ENCODE measurements at places on chromosomes 11 and 22.

DNA sequence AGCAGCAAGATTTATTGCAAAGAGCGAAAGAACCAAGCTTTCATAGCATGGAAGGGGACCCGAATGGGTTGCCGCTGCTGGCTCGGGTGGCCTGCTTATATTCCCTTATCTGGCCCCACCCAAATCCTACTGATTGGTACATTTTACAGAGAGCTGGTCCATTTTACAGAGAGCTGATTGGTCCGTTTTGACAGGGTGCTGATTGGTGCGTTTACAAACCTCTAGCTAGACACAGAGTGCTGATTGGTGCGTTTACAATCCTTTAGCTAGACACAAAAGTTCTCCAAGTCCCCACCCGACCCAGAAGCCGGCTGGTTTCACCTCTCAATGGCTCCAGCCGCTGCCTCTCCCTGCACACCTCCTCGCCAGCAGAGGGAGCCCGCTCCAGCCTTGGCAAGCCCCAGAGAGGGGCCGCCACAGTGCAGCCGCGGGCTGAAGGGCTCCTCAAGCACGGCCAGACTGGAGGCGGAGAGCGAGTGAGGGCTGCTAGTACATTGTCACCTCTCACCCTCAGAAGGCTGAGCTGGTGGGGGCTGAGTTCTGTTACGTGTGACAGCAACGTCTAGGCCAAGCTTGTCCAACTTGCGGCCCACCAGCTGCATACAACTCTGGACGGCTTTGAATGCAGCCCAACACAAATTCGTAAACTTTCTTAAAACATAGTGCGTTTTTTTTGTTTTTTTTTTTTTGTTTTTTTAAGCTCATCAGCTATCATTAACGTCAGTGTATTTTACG lies 8.7 kb downstream of the PTH start:
- DNase-seq, result no peak

- DNase-seq, result no peak
These were observed 336.5 kb downstream of the TMEM135 start for GRCh38 chr11:87374038-87374807.

GRCh38 chr22:30824711-30825110 lies 130.0 kb downstream of the OSBP2 start:
- DNase-seq, result no peak

- DNase-seq, result no peak
These were observed 16.9 kb downstream of the IL2RB start for GRCh38 chr22:37132773-37133172.

- DNase-seq, result no peak
These were observed 1.0 kb downstream of the PIDD1 start for GRCh38 chr11:803770-804598.

GRCh38 chr22:26124991-26125725 lies 44.1 kb upstream of the SEZ6L start:
- DNase-seq, result no peak

GRCh38 chr11:1782031-1782590 lies 18.4 kb upstream of the CTSD start:
- no peak for DNase-seq

DNA sequence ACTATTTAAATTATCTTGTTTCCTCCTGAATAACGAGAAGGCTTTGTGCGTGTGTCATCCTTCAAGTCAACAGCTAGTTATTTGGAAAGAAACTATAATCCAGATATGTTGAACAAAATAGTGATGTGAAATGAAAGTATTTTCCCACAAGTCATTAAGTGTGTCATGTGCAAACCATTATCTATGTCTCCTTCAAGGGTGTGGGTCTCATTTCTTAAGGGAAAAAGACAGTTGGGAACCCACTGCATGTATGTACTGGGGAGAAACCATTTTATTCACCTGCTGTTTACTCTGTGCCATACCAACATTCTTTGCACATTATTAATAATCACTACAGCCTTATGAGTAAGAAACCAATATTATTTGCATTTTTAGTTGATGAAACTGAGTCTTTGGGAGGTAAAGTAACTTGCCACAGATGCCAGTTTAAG lies 145.3 kb upstream of the CTSC start:
- no peak for DNase-seq

GRCh38 chr22:19086896-19087295 lies 35.3 kb downstream of the DGCR2 start:
- DNase-seq, result no peak

GRCh38 chr11:64803846-64804345 lies 882 bp upstream of the MAP4K2 start:
- no peak for DNase-seq

DNA sequence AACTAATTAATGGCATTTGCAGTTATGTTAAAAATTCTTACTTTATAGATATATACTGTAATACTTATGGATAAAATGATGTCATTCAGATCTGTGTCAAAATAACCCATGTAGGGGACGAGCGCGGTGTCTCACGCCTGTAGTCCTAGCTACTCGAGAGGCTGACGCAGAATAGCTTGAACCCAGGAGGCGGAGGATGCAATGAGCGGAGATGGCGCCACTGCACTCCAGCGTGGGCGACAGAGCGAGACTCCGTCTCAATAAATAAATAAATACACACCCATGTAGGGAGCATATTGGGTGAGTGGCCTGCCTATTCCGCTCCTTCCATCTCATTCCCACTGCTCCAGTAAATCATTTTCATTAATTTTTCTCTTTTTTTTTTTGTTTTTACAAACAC lies 7.1 kb downstream of the SNU13 start:
- no peak for DNase-seq

GRCh38 chr11:2675540-2675939 lies 24.3 kb downstream of the KCNQ1OT1 start:
- DNase-seq, result no peak

DNA sequence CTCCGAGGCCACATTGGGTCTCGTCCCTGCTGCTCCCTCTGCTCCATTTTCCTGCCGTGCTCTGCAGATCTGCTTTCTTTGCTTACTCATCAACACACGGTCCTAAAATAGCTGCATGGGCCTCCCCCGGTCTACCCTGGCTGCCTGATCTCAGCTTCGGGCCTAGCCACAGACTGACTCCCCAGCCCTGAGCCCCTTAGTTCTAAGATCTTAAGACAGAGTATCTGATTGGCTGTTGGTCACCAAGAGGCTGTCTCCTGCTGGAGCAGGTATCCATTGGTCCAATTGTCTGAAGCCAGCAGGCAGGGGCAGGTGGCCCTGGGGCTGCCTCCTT lies 53.7 kb upstream of the NECTIN1 start:
- DNase-seq, result no peak

- no peak for DNase-seq
These were observed 217.0 kb downstream of the NAV2 start for GRCh38 chr11:19929655-19930054.

DNA sequence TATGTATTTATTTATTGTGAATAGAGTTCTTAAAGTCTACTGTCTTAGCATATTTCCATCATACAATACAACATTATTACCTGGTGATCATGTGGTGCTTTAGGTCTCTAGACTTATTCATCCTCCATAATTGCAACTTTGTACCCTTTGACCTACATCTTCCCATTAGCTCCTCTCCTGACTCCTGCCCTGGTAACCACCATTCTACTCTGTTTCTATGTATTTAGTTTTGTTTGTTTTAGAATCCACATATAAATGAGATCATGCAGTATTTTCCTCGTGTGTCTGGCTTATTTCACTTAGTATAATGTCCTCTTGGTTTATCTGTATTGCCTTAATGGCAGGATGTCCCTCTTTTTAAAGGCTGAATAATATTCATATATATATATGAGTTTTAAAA lies 22.7 kb downstream of the NCAM1 start:
- DNase-seq, result no peak

DNA sequence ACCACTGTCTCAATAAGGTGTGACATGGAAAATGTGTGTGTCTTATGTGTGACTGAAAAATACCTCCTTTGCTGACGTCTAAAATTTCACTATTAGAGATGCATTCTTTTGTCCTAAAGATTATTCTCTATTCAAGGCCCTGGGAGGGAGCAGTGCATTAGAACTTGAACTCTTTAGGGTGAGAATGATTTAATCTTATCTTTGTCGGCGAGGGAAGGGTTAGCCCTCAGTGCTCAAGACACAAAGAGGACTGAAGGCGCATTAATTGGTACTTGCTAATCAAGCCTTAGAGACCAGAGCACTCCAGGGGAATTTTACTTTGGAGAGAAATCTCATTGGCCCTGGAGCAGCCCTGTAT lies 29.8 kb upstream of the PLET1 start:
- no peak for DNase-seq

DNA sequence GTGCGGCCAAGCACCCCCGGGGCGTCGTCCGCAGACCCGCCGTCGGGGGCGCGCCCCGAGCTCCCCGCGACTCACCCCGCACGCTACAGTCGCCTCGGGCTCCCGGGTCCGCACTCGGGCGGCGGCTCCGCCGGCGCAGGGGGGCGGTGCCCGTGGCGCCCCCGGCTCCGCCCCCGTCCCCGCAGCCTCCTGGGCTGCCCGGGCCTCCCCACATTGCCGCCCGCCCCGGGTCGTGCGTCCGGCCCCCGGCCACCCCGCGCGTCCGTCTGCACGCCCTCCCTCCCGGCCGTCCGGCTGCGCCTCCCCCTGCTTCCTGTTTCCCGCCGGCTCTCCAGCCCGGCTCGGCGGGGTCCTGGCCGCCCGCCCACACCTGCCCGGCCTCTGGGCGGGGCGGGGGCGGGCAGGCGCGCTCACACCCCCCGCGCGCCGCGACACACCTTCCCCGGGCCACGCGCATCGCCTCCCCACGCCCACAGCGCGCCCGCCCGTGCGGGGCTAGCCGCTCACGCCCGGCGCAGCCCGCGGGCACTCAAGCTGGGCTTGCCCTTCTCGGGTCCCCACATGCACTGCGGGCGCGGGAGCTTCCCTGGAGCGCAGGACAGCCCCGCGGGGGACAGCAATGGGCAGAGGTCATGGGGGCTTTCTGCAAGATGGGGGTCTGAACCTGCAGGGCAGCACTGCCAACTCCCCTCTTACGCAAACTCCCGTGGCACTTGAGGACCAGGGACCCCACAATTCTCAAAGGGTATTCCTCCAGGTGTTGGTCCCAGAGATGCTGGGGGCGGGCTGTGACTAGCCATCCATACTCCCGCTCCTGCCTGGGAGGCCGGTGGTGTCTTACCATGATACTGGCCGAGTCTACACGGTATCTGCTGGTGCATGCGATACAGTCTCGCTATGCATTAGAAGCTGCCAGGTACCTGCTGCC lies at the start of gene CARD10:
CARD10 (minus strand) TSS at position 148 of the 928 bp plus-strand sequence. CDS start 215 bp downstream, outside the sequence.
- no peak for DNase-seq

- DNase-seq, result peak; percentile 68
These were observed 4.4 kb upstream of the TPCN2 start for GRCh38 chr11:69044111-69045013.

DNA sequence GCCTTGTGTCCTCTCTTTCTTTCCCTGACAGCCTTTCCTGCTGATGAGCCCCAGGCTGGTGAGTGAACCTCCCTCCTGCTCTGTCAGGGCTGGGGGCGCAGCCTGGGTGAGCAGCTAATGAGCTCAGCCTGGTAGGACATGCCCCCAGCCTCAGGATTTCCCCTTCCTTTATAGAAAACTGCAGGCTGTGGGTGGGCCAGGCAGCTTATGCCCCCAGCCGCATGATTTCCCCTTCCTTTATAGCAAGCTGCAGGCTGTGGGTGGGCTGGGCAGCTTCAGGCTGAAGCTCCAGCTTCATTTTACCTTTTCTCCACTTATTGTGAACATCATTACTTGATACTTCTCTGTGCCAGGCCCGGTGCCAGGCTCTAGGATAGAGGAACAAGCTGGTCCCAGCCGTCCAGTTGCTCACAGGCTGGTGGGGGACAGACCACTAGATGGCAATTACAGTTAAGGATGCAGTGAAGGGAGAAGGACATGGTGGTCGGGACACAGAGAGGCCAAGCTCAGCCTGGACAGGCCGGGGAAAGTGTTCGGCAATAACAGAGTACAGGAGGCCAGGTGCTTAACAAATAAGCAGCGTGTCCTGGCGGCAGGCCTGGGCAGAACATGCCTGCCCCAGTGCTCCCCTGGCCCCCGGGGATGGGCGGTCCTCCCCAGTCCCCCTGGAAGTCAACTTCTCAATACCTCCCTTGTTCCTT lies 5.3 kb downstream of the LGALS12 start:
- no peak for DNase-seq

- DNase-seq, result no peak
These were observed 62.9 kb upstream of the B3GAT1 start for GRCh38 chr11:134474942-134475341.

DNA sequence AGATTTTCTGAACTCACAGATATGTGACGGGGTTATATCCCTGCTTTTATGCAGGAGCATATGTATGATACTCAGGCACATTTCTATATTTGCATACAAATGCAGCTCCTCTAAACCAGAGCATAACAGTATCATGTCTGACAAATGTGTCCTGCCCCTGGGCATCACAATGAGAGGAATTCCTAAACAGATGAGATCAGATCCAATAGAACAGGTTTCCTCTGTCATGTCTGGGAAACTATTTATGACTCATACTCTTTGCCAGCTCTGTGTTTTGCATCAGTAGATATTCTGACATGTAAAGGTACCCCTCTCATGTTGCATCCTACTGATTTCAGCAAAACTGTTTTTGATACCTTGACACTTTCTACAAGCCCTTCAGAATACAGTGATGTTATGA lies 29.4 kb downstream of the SYT9 start:
- no peak for DNase-seq

DNA sequence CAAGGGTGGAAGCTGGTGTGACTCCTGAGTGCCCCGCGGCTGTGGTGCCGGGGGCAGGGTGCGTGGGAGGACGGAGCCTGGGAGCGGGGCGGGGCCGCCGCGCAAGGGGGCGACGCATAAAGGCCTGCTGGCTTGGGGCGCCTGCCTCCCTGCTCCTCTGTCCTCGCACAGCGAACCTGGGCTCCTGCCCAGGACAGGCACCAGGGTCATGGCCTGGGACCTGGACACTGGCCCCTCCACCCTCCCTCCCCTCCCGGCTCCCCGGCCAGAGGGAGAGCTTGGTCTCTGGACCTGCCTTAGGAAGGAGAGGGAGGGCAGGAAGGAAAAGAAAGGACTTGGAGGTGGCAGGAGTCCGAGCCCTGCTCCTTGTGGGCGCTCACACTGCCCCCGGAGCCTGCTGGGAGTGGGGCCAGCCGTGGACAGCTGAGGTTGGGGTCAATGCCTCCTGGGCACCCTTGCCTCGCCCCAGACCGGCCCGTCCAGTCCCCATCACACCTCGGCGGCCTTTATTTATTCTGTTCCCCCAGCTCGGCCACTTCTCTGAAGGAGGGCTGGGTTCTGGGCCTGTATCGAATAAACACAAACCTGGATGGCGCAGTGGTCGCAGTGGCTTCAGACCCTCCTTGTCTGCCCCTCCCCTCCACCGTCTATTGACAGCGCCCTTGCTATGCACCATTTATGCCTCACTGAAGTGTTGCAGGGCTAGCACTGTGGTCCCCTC lies 8.7 kb downstream of the SLC16A8 start:
- DNase-seq, result no peak

DNA sequence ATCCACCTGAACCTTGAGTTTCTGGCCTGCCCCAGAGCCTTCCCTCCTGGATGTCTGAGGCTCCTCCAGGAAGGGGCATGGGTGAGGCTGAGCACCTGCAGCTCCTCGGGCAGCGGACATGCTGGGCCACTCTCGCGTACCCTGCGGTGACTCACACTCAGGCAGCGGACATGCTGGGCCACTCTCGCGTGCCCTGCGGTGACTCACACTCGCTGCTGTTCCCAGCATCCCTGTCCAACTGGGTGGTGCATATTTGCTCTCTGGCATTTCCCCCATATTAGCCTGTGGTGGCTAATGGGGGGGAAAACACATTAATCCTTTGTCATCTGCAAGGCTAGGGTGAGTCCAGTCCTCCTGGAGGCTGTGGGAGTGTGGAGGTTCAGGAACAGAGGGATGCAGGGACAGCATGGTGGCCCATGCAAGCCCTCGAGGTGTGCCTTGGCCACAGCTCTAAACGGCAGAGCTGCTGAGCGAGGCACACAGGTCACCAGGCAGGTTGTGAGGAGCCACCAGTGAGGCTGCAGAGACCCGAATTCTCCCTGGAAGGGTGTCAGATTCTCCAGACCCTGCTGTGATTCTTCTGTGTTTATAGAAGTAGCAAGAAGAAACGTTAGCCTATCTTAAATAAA lies 728.1 kb downstream of the BRD1 start:
- peak; percentile 45 for DNase-seq

Measured in HCT116 (cell line).